ENCODE measurements at places on chromosomes 3 and 15. TPM values are rescaled to one million over a fixed set of nuclear protein-coding genes. Genes with fewer than 3 reads are reported as not detected.

- H3K27me3 ChIP-seq: no peaks in the 10 kb centered on the region
- no peaks in the 10 kb centered on the region for H3K4me1 ChIP-seq
- no peak overlapping the region for H3K27ac ChIP-seq
- no peak overlapping the region for H3K4me3 ChIP-seq
- DNase-seq: no peak
- H3K36me3 ChIP-seq: no peaks in the 10 kb centered on the region
Observed at GRCh38 chr15:99343881-99344551, 92.7 kb downstream of the LRRC28 start.

DNA sequence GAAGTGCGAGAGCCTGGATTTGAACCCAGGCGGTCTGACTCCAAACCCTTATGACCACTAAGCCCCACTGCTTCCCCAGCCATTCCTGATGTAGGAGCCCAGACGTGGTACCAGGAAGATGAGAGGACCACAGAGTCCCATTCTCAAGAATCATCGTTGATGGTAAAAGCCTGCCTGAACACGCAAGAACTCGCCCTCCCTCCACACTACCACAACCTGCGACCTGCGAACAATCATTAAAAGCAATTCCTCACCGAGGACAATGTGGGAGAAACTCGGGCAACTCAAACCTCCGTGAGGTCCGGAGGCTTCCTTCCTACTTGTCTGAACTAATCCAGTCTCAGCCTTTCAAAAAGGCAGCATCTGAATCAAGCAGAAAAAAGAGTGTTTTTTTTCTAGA is 10.3 kb downstream of the MAGI1 start:
- H3K36me3 ChIP-seq: no peaks in the 10 kb centered on the region
- no peak overlapping the region for H3K4me3 ChIP-seq
- no peak overlapping the region for H3K27ac ChIP-seq
- H3K27me3 ChIP-seq: no peaks in the 10 kb centered on the region
- H3K4me1 ChIP-seq: peaks cover 5% of the 10 kb centered on the region
- DNase-seq: no peak

GRCh38 chr3:102038477-102039142 is 189.3 kb downstream of the NFKBIZ start:
- no peak for DNase-seq
- H3K4me1 ChIP-seq: no peaks in the 10 kb centered on the region
- no peaks in the 10 kb centered on the region for H3K27me3 ChIP-seq
- H3K4me3 ChIP-seq: no peak overlapping the region
- H3K27ac ChIP-seq: no peak overlapping the region

- peak; percentile 46 for DNase-seq
- no peaks in the 10 kb centered on the region for H3K36me3 ChIP-seq
- H3K4me3 ChIP-seq: no peak overlapping the region
- peaks cover 33% of the 10 kb centered on the region for H3K4me1 ChIP-seq
- peak overlapping the region; percentile 31 for H3K27ac ChIP-seq
- H3K27me3 ChIP-seq: no peaks in the 10 kb centered on the region
Observed at GRCh38 chr3:172201136-172201869, 161.9 kb downstream of the FNDC3B start.

GRCh38 chr15:39403640-39404117 is 177.2 kb upstream of the THBS1 start:
- H3K4me1 ChIP-seq: no peaks in the 10 kb centered on the region
- H3K27ac ChIP-seq: no peak overlapping the region
- no peak overlapping the region for H3K4me3 ChIP-seq
- DNase-seq: no peak

GRCh38 chr15:21262851-21263425 is 177.4 kb downstream of the POTEB3 start:
- H3K27me3 ChIP-seq: no peaks in the 10 kb centered on the region
- no peaks in the 10 kb centered on the region for H3K4me1 ChIP-seq
- no peak overlapping the region for H3K4me3 ChIP-seq
- H3K27ac ChIP-seq: no peak overlapping the region

DNA sequence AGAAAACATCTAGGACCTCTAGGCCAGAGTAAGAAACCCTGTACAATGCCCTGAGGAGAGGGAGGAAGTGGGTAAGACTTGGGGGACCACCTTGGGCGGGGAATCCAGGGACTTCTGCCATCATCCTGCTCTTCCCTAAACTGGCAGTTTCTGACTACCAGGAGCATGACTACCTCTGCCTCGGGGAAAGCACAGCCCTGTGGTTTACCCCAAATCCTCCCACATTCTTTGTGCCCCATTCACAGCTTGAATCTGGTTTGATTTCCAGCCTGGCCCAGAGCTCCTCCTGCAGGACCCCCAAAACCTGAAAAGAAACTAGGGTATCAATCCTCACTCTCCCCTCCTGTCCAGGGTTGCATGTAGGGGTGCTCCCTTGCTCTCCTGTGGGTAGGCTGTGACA is 4.7 kb downstream of the C3orf18 start:
- no peak for DNase-seq
- no peak overlapping the region for H3K4me3 ChIP-seq
- peaks cover 12% of the 10 kb centered on the region for H3K4me1 ChIP-seq

GRCh38 chr3:134879990-134880389 is 84.9 kb downstream of the EPHB1 start:
- H3K27ac ChIP-seq: no peak overlapping the region
- H3K4me1 ChIP-seq: no peaks in the 10 kb centered on the region
- no peaks in the 10 kb centered on the region for H3K27me3 ChIP-seq
- no peak overlapping the region for H3K4me3 ChIP-seq

- no peak overlapping the region for H3K27ac ChIP-seq
- peaks cover 2% of the 10 kb centered on the region for H3K36me3 ChIP-seq
- H3K27me3 ChIP-seq: no peaks in the 10 kb centered on the region
- no peak for DNase-seq
- H3K4me3 ChIP-seq: no peak overlapping the region
Observed at GRCh38 chr3:129286081-129286480, 7.4 kb downstream of the HMCES start.

DNA sequence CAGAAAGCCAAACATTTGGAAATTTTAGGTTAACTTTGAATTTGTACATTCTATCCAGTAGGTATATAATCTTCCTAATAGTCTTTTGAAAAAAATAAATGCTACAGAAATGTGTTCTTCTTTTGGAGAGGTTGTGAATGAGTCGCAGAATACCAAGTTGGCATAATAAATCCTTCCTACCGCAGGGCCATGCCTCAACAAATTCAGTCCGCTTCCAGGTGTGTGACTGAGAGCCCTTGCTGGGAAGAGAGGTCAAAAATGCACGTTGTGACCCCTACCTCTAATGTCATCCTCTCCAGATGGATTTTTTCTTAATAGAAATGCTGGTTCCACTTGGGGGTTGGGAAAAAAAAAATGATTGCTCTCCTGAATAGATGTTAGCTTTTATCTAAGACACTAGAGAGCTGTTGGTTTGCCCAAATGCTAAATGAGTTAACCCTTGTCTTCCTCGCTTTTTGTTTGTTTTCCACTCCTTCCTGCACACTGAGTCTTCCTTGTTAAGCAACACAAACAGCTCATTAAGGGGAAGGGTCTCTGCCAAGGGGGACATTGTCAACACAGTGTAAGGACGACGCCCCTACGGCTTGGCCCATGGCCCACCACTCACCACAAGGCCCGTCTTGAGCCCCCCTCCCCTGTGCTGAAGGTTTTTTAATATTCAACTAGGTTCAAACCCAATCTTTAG is 33.9 kb downstream of the RLBP1 start:
- no peaks in the 10 kb centered on the region for H3K27me3 ChIP-seq
- H3K36me3 ChIP-seq: peaks cover 70% of the 10 kb centered on the region
- peak overlapping the region; percentile 8 for H3K27ac ChIP-seq
- H3K4me3 ChIP-seq: no peak overlapping the region
- peaks cover 40% of the 10 kb centered on the region for H3K4me1 ChIP-seq

DNA sequence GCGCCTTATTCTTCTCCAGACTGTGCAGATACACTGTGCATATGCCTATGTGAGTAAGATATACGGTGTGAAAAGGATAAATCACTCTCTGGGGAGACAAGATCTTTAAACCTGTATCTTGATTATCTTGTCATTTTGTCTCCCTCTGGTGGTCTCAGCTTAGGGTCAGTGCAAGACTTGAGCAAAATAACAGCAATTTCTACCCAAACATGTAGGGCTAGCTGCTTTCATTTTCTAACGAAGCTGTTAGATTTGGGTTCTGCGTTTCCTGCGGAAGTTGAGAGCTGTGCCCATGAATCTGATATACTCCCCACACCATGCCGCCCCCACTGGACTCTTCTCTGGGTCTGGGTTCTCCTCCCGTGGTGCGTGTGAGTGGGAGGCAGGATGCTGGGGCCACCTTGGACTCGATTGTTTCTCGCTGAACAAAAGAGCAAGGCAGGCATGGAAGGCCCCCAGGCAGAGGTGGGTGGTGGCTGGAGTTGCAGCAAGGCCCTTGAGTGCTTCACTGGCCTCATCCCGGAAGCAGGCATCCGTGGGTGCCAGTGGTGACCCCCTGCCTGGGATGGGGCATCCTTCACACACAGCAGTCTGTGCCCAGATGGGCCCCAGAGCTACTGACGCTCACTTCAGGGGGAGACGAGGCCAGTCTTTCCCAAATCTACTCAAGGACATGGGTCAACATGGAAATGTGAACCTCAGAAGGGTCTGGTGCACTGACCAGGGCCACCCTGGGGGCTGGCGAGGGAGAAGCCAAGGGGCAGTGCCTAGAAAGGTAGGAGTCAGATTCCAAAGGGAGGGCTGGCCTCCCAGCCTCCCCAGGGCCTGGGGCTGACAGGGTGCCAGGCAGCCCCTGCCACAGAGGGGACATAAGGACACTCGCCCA is 179.6 kb downstream of the NSMCE3 start:
- H3K4me3 ChIP-seq: no peak overlapping the region
- no peaks in the 10 kb centered on the region for H3K27me3 ChIP-seq
- no peak overlapping the region for H3K27ac ChIP-seq
- no peaks in the 10 kb centered on the region for H3K4me1 ChIP-seq

GRCh38 chr3:115040246-115040645 is 106.8 kb downstream of the ZBTB20 start:
- H3K27me3 ChIP-seq: no peaks in the 10 kb centered on the region
- no peaks in the 10 kb centered on the region for H3K4me1 ChIP-seq
- H3K36me3 ChIP-seq: no peaks in the 10 kb centered on the region
- DNase-seq: no peak
- no peak overlapping the region for H3K4me3 ChIP-seq

- no peaks in the 10 kb centered on the region for H3K36me3 ChIP-seq
- no peak for DNase-seq
- peaks cover 7% of the 10 kb centered on the region for H3K4me1 ChIP-seq
- H3K27ac ChIP-seq: no peak overlapping the region
Observed at GRCh38 chr15:29568840-29569532, 253.3 kb downstream of the TJP1 start.

DNA sequence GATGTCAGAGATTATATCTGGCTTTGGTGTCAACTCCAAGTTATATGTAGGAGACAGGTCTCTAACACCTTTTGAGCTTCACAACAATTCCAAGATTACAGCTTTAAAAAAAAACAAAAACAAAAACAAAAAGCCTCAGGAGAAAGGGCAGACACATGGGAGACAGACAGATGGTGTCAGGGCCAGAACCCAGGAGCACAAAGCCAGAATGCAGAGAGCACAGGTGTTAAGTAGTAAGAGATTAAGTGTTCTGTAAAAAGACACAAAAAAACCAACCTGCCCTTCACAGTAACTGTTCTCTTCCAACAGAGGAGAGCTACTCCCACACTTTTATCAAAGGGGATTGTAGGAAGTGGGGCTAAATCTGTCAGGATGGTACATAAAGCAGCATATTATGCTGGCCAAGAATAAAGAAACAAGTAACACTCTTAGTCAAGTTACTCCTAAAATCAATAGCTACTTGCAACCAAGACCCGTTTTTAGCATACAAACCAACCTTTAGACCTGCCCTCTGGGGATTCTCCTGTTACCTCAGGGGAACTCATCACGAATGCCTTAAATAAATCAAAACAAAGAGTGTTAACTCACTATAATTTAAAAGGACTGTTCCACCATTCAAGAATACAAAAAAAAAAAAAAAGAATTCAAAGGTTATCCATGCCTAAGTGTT is 5.9 kb downstream of the CPEB1 start:
- no peaks in the 10 kb centered on the region for H3K4me1 ChIP-seq
- H3K36me3 ChIP-seq: no peaks in the 10 kb centered on the region
- H3K27me3 ChIP-seq: peaks cover 1% of the 10 kb centered on the region
- DNase-seq: no peak
- H3K4me3 ChIP-seq: no peak overlapping the region

- no peak for DNase-seq
- no peaks in the 10 kb centered on the region for H3K27me3 ChIP-seq
- no peaks in the 10 kb centered on the region for H3K36me3 ChIP-seq
- H3K27ac ChIP-seq: no peak overlapping the region
- H3K4me1 ChIP-seq: no peaks in the 10 kb centered on the region
Observed at GRCh38 chr15:51283026-51283425, 55.4 kb downstream of the CYP19A1 start.

GRCh38 chr3:102000620-102001209 is 151.4 kb downstream of the NFKBIZ start:
- H3K36me3 ChIP-seq: no peaks in the 10 kb centered on the region
- H3K4me3 ChIP-seq: no peak overlapping the region
- no peak overlapping the region for H3K27ac ChIP-seq
- no peak for DNase-seq

GRCh38 chr3:35670408-35670965 is 31.2 kb downstream of the ARPP21 start:
- H3K27ac ChIP-seq: no peak overlapping the region
- H3K4me1 ChIP-seq: peaks cover 7% of the 10 kb centered on the region

The UCN2 gene
- 0.08 TPM for total RNA-seq

The PPP1R14D gene
- total RNA-seq: not detected

The ARIH1 gene
- 23.3 TPM for total RNA-seq

The PYGO1 gene
- 0.25 TPM for total RNA-seq

The HRG gene
- total RNA-seq: 41.8 TPM

The GRAMD1C gene
- 2.3 TPM for total RNA-seq

Measured in liver (tissue), 10 donors.